ENCODE measurements at places on chromosomes 13 and 19. TPM values are rescaled to one million over a fixed set of nuclear protein-coding genes. Genes with fewer than 3 reads are reported as not detected.

Gene EXOC3L2
- 11.6 TPM for polyA plus RNA-seq

Gene LRFN3
- polyA plus RNA-seq = 13.6 TPM

Gene CFAP97D2
- polyA plus RNA-seq = not detected

DNA sequence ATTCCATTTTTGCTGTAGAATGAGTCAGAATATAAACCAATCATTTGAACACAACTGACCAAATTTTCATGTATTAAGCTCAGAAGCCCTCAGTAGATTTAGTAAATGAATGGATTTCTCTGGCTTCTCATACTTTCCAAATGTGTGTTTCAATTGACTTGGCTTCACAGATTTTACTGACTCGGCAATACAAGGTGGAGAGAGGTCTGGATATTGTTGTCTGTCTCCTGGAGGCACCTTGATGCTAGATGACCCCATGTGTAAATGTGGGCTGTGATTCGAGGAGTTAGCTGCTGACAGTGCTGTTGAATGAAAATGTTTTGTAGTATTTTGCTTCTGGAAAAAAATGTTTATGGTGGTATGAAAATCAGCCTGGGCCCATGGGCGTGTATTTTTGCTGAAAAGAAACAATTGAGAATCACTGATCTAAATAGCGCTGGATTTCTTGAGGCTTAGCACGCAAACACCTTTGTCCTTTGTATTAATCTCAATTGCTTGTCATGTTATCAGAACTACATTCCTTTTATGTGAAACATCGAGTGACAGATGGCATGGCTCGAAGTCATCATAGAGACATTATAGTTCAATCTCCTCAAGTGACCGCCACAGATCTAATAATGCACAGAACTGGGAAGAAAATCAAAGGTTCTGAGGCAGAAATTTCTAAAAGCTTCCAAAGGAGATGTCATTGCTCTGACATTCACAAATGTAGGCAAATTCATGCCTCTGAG, 41.2 kb upstream of the UBAC2 start:
- DNase-seq = no peak

- no peak for DNase-seq
Measured at GRCh38 chr13:29999492-30000369, 149.3 kb upstream of the UBL3 start.

DNA sequence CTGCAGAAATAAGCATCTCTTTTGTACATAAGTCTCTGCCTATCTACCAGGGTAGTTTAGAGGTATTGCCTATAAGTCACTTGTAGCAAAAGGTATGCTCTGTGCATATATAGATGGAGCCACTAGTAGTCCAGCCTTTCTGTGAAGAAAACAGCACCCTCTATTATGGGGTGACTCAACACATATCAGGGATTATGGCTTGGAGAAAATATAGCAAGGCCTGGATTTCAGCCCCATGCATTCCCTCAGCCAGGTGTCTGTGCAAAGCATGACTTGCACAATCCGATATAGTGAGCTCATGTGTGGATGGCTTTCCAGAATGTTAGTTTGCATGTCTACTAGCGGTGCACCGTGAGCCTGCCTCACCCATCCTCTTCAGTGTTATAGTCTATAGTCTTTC, 13.4 kb upstream of the NALCN start:
- no peak for DNase-seq

DNA sequence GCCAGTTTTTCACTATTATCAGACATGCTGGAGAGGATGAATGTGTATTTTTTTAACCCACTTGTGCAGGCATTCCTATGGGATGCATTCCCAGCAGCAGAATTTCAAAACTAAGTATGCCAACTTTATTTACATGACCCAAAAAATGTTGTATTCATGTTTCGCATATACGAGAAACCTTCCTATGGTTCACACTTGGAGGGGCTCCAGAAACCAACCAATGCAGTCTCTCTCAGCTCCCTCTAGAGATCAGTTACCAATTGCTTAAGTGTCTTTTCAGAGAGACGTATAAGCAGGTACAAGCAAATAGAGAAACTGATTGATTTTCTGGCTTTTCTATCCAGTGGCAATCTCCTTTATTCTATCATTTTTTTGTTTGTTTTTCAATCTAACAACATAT, 5.5 kb upstream of the PTOV1 start:
- no peak for DNase-seq
